NCI-H2081 treated with DMSO at 0.1 percent for 48 hours (cell line): ENCODE measurements at places on chromosomes 5 and 9.

DNA sequence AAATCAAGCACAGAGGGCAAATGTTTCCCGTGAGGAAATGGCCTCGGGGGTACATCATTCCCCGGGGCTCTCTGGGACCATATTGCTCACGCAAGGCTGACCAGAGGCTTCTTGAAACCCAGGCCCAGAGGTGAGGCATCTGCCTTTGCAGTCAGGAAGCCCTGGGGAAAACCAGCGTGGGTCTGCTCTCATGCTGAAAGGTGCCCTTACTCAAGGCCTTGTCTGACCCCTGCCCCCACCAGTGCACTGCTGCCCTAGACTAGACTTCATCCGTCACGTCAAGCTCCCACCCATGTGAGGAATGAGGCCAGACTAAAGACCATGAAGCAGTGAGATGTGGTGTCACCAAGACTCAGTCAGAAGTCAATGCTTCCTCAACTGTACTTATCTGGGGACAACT, 66.1 kb downstream of the PAX5 start:
- no peak for DNase-seq

- no peak for DNase-seq
These were observed 11.1 kb downstream of the UNC13B start for GRCh38 chr9:35172878-35173277.

- DNase-seq = no peak
These were observed 297.7 kb downstream of the MSX2 start for GRCh38 chr5:175021841-175022625.

- DNase-seq = no peak
These were observed 8.4 kb downstream of the RPS14 start for GRCh38 chr5:150440948-150441812.

GRCh38 chr5:129972465-129973141, 68.3 kb downstream of the CHSY3 start:
- no peak for DNase-seq

GRCh38 chr9:126752881-126753670, 51.8 kb upstream of the ZBTB43 start:
- no peak for DNase-seq

- DNase-seq = no peak
These were observed 129.6 kb downstream of the BARX1 start for GRCh38 chr9:93825348-93826115.

- DNase-seq = no peak
These were observed 151.7 kb upstream of the MPDZ start for GRCh38 chr9:13431222-13431536.

- no peak for DNase-seq
These were observed 52.0 kb upstream of the TJP2 start for GRCh38 chr9:69122082-69122548.

- no peak for DNase-seq
These were observed 3.7 kb upstream of the GPX3 start for GRCh38 chr5:151016700-151017099.

DNA sequence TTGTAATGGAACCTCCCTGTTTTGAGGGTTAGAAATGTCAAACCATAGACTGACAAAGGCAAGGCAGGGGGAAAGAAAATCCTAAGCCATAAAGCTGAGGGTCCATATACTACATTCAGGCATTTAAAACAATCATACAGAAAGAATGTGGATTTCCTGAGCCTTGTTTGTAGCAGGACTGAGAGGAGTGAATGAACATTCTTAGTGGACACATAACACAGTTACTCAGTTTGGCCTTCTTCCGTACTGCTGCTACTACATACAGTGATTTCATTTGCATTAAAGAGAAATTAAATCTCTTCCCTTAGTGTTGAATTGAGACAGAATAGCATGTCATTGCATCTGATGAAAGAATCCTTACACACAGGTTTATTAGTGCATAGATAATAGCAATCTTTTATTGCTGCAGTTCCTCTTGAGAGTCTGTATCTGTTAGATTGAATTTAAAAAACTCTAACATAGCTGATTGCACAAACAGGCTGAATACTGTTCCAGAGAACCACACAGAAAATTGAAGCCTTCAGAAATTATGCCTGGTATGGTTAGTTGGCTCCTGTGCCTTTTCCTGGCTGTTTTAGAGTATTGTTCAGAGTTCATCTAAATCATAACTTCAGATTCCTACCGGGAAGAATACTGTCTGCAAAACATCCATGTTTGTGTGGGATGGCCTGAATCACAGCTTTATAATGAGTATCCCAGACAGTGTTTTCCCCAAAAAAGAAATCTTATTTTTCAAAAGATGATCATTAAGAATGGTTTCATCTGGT, 2.0 kb upstream of the MTX3 start:
- no peak for DNase-seq

GRCh38 chr5:142506756-142507155, 179.1 kb downstream of the FGF1 start:
- no peak for DNase-seq
